ENCODE measurements at places on chromosomes 2 and 18.
A peak's percentile ranks its signal among the peaks of the same experiment; 100 is the strongest.

DNA sequence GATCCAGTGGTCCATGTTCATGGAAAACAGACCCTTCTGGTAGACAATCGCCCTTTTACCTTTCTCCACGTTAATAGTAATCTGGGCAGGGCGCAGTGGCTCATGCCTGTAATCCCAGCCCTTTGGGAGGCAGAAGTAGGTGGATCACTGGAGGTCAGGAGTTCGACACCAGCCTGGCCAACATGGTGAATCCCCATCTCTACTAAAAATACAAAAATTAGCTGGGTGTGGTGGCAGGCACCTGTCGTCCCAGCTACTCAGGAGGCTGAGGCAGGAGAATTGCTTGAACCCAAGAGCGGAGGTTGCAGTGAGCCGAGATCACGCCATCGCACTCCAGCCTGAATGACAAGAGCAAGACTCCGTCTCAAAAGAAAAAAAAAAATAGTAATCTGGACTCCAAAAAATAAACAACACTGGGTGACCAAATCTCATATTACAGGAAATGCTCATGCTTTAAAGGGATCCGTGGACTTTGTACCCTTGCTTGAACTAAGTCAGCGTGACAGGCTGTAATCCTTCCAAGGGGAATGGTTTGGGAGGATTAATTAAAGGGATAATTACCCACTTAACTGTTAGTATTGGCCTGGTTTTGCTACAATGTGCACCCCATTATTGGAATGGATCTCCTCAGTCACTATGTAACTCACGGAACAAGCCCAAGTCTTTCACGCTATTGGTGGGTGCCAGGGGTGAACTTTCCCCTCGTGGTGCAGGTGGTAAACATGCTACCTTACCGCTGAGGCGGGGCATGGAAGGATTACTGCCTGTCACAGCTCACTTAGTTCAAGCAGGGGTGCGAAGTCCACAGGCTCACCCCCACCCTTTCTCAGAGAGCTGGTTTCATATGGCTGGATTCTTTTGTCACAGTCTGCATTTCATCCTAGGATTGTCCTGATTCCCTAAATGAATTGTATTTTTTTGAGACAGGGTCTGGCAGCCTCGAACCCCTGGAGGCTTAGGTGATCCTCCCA, 36.7 kb downstream of the PROC start:
- no peaks in the 10 kb centered on the region for H3K36me3 ChIP-seq
- no peaks in the 10 kb centered on the region for H3K27me3 ChIP-seq
- peaks cover 13% of the 10 kb centered on the region for H3K4me1 ChIP-seq
- no peak overlapping the region for H3K4me3 ChIP-seq
- H3K27ac ChIP-seq: peak overlapping the region; percentile 97

DNA sequence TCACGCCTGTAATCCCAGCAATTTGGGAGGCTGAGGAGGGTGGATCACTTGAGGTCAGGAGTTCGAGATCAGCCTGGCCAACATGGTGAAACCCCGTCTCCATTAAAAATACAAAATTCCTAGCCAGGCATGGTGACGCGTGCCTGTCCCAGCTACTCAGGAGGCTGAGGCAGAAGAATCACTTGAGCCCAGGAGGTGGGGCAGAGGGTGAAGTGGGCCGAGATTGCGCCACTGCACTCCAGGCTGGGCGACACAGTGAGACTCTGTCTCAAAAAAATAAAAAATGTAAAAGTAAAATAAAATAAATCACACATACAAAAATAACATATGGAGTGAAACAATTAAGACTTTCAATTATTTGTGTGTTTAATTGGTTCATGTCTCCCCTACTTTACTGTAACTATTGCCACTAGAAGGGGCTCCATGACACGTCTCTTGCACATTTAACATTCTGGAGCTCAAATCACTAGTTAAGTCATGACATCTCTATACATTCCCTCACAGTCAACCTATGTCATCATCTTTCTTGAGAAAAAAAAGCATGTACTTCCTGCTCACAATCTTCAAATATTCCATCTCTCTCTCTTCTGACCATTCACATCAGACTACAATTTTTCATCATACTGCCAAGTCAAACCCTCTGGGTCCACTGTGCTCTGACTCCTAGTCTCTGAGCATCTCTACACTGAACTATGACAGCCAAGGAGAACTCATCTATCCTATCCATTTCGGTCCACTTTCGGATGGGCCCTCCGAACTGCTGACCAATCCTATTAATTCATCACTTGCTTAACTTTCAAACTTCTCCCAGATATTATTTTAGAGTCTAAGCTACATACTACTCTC, 6.7 kb downstream of the GFPT1 start:
- no peak for DNase-seq
- H3K4me3 ChIP-seq: no peak overlapping the region
- H3K27me3 ChIP-seq: no peaks in the 10 kb centered on the region

DNA sequence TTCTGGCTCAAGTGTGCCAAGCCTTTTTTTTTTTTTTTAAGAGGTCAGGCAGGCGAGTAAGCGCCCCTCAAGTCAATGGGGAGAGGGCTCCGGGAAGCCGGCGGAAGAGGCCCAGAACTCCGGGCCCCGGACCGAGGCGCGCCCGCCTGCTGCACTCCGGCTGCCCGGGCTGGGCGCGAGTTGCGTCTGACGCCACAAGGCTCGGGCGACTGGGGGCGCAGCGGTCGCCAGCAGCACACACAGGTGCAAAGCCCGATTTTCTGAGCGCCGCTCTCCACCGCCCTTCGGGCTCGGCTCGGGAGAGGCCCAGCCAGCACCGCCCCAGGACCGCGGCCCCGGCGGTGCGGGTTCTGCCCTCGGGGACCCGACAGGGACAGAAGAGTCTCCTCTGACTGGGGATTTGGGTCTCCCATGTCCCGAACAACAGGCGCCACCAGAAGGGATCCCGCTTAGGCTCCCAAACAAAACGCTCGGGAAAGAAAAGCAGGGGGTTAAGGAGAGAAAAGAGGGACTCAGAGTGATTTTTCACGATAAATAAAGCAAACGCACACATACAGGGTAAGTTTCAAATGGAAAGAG, 787 bp downstream of the ERBB4 start:
- H3K4me3 ChIP-seq: peak overlapping the region; percentile 75
- peaks cover 48% of the 10 kb centered on the region for H3K27me3 ChIP-seq
- no peak overlapping the region for H3K27ac ChIP-seq
- peaks cover 4% of the 10 kb centered on the region for H3K4me1 ChIP-seq

DNA sequence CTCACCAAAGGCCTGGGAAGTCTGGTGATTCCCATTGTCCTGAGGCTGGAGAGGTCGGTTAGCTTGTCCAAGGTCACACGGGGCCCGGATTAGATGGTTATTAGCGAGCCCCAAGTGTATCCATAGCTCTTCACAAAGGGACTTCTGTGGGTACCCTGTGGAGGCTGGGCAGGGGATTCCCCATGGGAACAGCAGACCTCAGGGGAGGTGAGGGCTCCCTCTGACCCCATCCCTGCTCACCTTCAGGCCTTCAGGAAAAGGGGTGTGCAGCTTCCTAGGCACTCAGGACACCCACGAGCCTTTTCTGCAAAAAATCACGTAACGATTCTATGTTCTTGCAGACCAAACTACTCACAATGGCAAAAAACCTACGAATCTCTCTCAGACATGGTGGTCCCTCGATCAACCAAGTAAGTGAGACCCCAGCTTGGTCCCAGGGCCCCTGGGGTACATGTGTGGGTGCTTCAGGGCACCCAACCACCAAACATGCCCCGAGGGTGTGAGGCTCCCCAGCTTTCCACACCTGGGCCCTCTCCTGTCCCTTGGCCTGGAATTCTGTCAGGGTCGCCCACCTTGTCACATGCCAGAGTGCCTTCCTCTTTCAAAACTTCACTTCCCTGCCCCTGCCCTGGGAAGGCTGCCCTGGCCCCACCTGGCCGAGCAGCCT, 40.3 kb downstream of the PDIA6 start:
- no peaks in the 10 kb centered on the region for H3K27me3 ChIP-seq
- no peak for DNase-seq
- peaks cover 19% of the 10 kb centered on the region for H3K4me1 ChIP-seq
- H3K27ac ChIP-seq: no peak overlapping the region
- no peak overlapping the region for H3K4me3 ChIP-seq
- no peaks in the 10 kb centered on the region for H3K36me3 ChIP-seq

- H3K27ac ChIP-seq: no peak overlapping the region
- no peak overlapping the region for H3K4me3 ChIP-seq
- H3K4me1 ChIP-seq: no peaks in the 10 kb centered on the region
- H3K36me3 ChIP-seq: no peaks in the 10 kb centered on the region
- H3K27me3 ChIP-seq: no peaks in the 10 kb centered on the region
These were observed 365.1 kb upstream of the ETAA1 start for GRCh38 chr2:67032076-67032475.

- peaks cover 37% of the 10 kb centered on the region for H3K4me1 ChIP-seq
- peak overlapping the region; percentile 91 for H3K27ac ChIP-seq
- no peaks in the 10 kb centered on the region for H3K36me3 ChIP-seq
- DNase-seq: no peak
- H3K27me3 ChIP-seq: no peaks in the 10 kb centered on the region
These were observed 231.6 kb upstream of the SMAD2 start for GRCh38 chr18:48161911-48162698.

DNA sequence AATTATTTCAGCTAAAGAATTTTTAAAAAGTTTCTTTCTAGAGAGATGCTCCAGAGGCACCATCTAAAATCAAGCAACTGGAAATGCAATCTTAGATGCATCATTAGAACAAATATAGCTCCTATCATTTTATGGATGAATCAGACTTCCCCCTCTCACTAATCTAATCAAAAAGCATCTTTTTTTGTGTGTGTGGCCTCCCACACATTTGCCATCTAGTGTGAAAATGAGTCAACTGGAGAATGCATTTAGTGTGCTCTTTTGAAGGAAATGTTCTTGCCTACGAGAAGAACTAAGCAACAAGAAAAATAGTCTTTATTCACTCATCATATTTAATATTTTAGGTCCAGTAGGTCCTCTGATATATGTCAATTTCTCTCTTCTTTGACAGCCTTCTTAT, 39.5 kb upstream of the FIGN start:
- no peaks in the 10 kb centered on the region for H3K27me3 ChIP-seq
- DNase-seq: no peak
- H3K36me3 ChIP-seq: no peaks in the 10 kb centered on the region
- H3K4me1 ChIP-seq: no peaks in the 10 kb centered on the region
- H3K27ac ChIP-seq: no peak overlapping the region

DNA sequence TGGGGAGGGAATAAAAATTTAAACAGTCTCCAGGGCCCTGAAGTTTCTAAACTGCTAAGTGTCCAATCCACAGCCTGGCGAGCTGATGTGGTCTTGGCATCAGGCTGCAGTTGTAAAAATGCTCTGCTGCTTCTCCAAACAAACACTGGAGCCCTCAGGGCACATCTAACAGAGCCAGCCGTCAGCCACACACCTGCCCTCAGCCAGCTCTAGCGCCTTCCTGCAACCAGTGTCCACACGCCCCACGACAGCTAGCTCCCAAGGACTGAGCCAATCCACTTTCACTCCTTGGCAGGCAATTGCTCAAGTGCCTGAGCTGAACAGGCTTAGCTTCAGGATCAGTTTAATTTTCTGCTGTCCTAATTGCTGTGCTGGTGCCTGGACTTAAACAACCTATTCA, 446.4 kb upstream of the RAB12 start:
- no peaks in the 10 kb centered on the region for H3K36me3 ChIP-seq
- no peaks in the 10 kb centered on the region for H3K27me3 ChIP-seq
- H3K4me3 ChIP-seq: no peak overlapping the region
- DNase-seq: peak; percentile 32
- no peaks in the 10 kb centered on the region for H3K4me1 ChIP-seq
- no peak overlapping the region for H3K27ac ChIP-seq

- H3K36me3 ChIP-seq: no peaks in the 10 kb centered on the region
- no peak overlapping the region for H3K4me3 ChIP-seq
- no peaks in the 10 kb centered on the region for H3K4me1 ChIP-seq
These were observed 494.2 kb upstream of the SPHKAP start for GRCh38 chr2:228675646-228676045.

DNA sequence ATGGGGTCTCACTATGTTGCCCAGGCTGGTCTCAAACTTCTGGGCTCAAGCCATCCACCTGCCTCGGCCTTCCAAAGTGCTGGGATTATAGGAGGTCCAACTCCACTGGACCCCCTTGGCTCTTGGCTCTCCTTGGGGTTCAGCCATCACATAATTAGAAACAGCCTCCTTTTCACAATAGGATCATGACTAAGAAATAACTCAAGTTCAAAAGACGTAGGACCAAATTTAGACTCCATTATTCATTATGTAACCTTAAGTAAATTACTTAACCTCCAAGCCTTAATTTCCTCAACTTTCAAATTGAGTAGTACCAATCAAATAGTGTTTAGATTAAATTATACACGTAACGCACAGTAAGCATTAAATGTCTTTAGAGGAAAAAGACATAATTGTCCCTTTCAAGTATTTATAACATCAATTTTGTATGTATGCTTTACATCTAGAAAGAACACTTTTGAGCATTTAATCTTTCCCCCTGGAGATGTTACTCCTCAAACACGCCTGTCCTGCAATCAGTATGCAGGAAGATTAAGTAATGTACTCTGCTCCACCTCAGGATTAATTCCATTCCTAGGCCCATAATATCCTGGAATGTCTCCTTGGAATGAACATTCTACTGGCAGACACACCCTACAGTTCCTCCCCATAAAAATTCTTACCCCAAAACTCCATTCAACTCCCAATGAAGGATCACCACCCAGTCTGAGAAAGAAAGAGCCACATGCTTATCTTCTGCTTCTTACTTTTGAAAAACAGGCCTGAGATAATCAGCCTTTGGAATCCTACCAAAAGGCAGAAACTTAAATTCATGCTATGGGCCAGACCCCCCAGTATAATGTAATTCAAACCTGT, 49.1 kb downstream of the COBLL1 start:
- no peak for DNase-seq
- H3K27me3 ChIP-seq: no peaks in the 10 kb centered on the region
- peaks cover 19% of the 10 kb centered on the region for H3K4me1 ChIP-seq
- H3K36me3 ChIP-seq: no peaks in the 10 kb centered on the region
- H3K4me3 ChIP-seq: no peak overlapping the region

GRCh38 chr2:190254063-190254850, 65.4 kb downstream of the HIBCH start:
- no peak overlapping the region for H3K27ac ChIP-seq
- no peaks in the 10 kb centered on the region for H3K4me1 ChIP-seq
- no peak for DNase-seq

- no peaks in the 10 kb centered on the region for H3K27me3 ChIP-seq
- DNase-seq: no peak
- no peak overlapping the region for H3K4me3 ChIP-seq
- no peaks in the 10 kb centered on the region for H3K36me3 ChIP-seq
- peaks cover 6% of the 10 kb centered on the region for H3K4me1 ChIP-seq
- H3K27ac ChIP-seq: no peak overlapping the region
These were observed 65.4 kb downstream of the IKZF2 start for GRCh38 chr2:213086050-213086449.

GRCh38 chr2:61196671-61197070, 34.7 kb downstream of the C2orf74 start:
- H3K27me3 ChIP-seq: no peaks in the 10 kb centered on the region
- no peak for DNase-seq
- H3K4me1 ChIP-seq: no peaks in the 10 kb centered on the region
- H3K36me3 ChIP-seq: no peaks in the 10 kb centered on the region
- H3K27ac ChIP-seq: peak overlapping the region; percentile 23

Measured in hepatocyte (in vitro differentiated cells).